ENCODE measurements at places on chromosomes 3 and 15.

DNA sequence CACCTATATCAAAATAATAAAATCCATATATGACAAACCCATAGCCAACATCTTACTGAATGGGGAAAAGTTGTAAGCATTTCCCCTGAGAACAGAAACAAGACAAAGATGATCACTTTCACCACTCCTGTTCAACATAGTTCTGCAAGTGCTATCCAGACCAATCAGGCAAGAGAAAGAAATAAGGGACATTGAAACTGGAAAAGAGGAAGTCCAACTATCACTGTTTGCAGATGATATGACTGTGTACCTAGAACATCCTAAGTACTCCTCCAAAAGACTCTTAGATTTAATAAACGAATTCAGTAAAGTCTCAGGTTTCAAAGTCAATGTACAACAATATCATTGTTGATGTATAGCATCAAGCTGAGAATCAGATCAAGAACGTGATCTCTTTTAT lies 35.6 kb upstream of the FGF7 start:
- no peak for DNase-seq

GRCh38 chr15:94119298-94119811 lies 112.0 kb upstream of the MCTP2 start:
- peak; percentile 62 for DNase-seq

DNA sequence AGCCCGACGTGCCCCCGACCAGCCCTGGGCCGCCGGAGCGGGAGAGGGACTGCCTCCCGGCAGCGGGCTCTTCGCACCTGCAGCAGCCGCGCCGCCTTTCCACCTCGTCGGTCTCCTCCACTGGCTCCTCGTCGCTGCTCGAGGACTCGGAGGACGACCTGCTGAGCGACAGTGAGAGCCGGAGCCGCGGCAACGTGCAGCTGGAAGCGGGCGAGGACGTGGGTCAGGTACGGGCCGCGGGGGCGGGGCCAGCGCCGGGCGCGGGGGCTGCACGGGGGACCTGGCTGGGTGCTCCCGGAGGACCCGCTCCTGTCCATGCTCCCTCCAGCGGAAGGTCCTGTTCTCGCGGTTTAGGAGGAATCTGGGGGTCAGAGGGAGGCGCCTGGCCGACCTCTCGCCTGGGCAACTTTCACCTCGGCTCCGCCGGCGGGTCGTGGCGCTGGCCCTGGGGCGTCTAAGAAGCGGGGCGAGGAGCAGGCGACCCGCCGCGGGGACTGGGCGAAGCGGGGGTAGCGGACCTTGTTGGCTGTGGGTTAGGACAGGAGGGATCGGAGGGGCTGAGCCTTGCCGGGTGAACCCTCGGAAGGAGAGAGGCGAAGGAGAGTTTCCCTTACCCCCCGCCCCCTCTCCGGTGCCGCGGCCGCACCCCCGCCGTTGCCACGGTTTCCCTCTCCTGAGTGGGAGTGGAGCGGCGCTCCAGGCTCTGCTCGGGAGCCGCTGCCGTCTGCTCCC lies 682 bp downstream of the ITPKA start:
- DNase-seq: no peak

DNA sequence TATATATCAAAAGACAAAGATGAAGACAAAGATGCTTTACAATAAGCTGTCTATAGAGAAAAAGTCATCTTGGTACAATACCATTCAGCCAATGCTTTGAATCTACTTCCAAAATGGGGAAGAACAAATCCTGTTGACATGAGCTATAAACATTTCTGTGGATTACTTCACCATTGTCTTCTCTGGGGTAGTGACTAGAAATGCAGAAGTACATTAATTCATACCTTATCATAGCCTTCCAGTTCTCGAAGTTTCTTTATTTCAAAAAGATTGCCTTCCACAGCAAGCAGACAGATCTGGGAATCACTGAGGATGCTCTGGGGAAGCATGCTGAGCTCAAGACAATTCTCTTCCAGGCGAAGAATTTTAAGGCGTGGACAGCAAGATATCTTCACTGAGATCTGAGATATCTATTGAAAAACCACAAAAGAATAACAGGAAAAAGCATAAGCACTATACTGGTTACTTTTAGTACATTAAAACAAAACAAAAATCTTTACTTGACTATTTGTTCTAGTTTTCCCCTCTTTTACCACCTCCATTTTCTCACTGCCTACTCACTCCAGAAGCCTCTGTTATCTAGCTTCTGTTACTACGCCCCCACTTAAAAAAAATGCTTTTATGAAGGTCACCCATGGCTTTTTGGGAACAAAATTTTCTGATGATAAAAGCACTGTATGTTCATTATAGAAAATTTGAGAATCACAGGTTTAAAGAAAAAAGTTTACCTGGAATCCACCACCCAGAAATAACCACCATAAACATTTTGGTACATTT lies 3.6 kb downstream of the LRRC57 start:
- DNase-seq: no peak

DNA sequence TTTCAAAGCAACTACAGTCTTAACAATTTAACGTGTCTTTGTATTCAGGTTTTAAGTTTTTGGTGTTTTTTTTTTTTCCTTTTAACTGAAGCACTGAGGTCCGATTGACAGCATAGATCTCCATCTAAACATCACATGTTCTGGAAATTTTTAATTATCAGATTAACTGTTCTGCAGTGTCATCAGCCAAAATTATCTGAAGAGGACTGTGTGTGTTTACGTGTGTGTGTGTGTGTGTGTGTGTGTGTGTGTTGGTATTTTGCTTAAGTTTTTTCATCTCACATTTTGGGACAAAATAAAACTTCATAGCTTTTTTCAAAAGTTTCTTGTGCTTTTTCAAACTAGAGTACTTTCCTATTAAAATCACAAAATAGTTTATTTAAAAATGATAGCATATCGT lies 1.8 kb downstream of the PIK3CA start:
- DNase-seq: no peak

- no peak for DNase-seq
These were observed 58.5 kb downstream of the MBNL1 start for GRCh38 chr3:152327203-152327602.

DNA sequence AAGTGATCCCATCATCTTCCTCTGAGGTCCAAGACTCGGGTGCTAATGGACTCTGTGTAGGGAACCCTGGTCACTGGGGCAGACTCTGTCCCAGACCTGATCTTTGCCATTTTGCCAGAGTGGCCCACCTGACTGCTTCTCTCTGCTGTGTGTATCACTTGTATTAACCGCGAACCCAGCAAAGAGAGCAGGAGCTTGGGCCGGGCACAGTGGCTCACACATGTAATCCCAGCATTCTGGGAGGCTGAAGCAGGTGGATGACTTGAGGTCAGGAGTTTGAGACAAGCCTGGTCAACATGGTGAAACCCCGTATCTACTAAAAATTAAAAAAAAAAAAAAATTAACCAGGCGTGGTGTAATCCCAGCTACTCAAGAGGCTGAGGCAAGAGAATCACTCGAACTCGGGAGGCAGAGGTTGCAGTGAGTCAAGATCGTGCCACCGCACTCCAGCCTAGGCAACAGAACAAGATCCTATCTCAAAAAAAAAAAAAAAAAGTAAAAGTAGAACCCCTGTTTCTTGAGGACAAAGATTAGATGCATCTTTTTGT lies 32.9 kb upstream of the CYP11A1 start:
- DNase-seq: no peak

DNA sequence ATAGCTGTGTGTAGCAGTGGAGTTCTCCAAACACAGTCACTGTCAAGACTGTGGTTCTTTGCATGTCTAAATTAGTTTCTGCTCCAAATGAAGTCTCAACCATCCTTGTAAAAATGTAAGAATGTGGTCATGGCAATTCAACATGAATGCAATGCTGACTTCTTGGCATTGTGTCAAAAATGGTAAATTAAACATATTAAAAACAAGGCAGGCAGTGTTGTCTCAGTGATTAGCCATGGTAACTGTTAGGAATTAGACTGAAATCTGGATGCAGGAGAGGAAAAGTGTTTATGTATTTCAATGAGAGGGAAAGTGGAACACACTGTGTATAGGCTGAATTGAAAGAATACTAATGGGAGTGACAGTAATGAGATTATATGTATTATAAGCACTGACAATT lies 597.2 kb downstream of the EDEM1 start:
- no peak for DNase-seq

Measured in left ventricle myocardium inferior (tissue), 1 donor.